ENCODE measurements at places on chromosomes 12 and 14. TPM values are rescaled to one million over a fixed set of nuclear protein-coding genes. Genes with fewer than 3 reads are reported as not detected.

- DNase-seq, result no peak
- H3K4me1 ChIP-seq, result no peaks in the 10 kb centered on the region
- no peaks in the 10 kb centered on the region for H3K36me3 ChIP-seq
- no peaks in the 10 kb centered on the region for H3K27me3 ChIP-seq
- H3K4me3 ChIP-seq, result no peak overlapping the region
Measured at GRCh38 chr14:92959189-92959531, 36.2 kb downstream of the CHGA start.

GRCh38 chr14:68667313-68667791 is 125.5 kb downstream of the ZFP36L1 start:
- no peaks in the 10 kb centered on the region for H3K36me3 ChIP-seq
- H3K4me3 ChIP-seq, result no peak overlapping the region
- no peak for DNase-seq

GRCh38 chr14:68965261-68965761 is 13.8 kb downstream of the ACTN1 start:
- H3K27me3 ChIP-seq, result no peaks in the 10 kb centered on the region
- peaks cover 2% of the 10 kb centered on the region for H3K36me3 ChIP-seq
- peaks cover 90% of the 10 kb centered on the region for H3K4me1 ChIP-seq
- H3K27ac ChIP-seq, result no peak overlapping the region
- no peak for DNase-seq

GRCh38 chr12:22971247-22971646 is 346.3 kb downstream of the ETNK1 start:
- no peaks in the 10 kb centered on the region for H3K27me3 ChIP-seq
- H3K4me1 ChIP-seq, result no peaks in the 10 kb centered on the region
- no peak overlapping the region for H3K4me3 ChIP-seq
- DNase-seq, result no peak
- H3K36me3 ChIP-seq, result no peaks in the 10 kb centered on the region

- no peak overlapping the region for H3K27ac ChIP-seq
- no peaks in the 10 kb centered on the region for H3K27me3 ChIP-seq
- no peaks in the 10 kb centered on the region for H3K4me1 ChIP-seq
- H3K36me3 ChIP-seq, result no peaks in the 10 kb centered on the region
- H3K4me3 ChIP-seq, result no peak overlapping the region
- DNase-seq, result no peak
Measured at GRCh38 chr12:115312901-115313300, 628.9 kb upstream of the TBX3 start.

Gene LRRIQ1
- total RNA-seq, result not detected

- DNase-seq, result no peak
- H3K27me3 ChIP-seq, result no peaks in the 10 kb centered on the region
- H3K4me3 ChIP-seq, result no peak overlapping the region
- peak overlapping the region; percentile 85 for H3K27ac ChIP-seq
Measured at GRCh38 chr12:47870175-47870781, 34.5 kb downstream of the VDR start.

Gene CCDC197
- total RNA-seq, result 0.53 TPM

Gene RAD9B
- 2.2 TPM for total RNA-seq

DNA sequence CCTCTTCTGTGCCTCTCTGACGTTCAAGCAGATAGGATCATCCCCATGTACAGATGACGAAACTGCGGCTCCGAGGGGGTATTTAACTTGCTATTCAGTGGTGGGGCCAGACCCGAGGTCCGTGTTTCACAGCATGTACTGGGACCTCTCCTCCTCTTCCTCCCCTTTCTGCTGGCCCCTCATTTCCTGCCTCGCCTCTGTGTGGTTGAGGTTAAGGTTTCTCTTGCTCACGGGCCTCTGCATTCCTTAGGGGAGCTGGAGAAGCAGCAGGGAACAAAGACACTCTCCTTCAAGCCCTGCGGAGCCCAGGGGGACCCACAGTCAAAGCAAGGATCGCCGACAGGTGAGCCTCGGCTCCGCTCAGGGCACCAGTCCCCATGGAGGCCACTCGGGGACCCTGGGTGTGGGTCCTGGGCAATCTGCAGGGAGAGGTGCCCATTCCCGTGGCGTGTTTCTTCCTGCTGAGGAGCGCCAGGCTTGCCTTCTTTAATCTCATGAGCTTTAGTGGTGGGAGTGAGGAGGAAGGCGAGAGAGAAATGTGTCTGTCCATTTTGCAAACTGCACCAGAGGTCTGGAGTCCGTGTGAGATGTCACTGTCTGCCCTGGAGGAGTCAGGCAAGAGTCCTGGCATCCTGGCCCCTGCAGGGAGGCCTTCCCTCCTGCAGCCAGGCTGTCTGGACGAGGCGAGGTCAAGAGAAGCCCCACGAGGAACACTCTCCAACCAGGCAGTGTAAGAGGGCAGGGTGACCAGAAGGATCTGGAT is 45.0 kb downstream of the SLC6A12 start:
- peaks cover 10% of the 10 kb centered on the region for H3K4me1 ChIP-seq
- peaks cover 4% of the 10 kb centered on the region for H3K27me3 ChIP-seq

Gene GNS
- 21.9 TPM for total RNA-seq

Gene SAMD4A
- 2.7 TPM for total RNA-seq

GRCh38 chr12:1470051-1470450 is 124.3 kb downstream of the FBXL14 start:
- H3K27ac ChIP-seq, result no peak overlapping the region
- peaks cover 2% of the 10 kb centered on the region for H3K36me3 ChIP-seq
- no peak overlapping the region for H3K4me3 ChIP-seq
- no peak for DNase-seq

DNA sequence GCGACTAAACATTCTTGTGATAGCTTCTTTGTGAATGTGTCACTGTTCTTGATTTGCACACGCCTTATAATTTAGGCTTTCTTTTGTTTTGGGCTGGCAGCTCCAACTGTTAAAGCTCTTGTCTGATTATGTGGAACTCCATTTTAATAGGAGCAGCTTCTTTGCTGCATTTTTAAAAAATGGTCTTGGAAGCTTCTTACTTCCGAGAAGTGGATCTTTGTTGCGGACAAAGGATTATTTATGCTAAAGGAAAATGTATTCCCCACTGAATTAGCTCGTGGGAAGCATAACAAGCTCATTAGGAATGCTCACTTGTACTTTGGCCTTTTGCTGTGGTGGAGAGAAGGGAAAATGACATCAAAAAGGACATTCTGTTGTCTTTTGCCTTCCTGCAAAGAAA is 20.0 kb downstream of the GAS2L3 start:
- H3K36me3 ChIP-seq, result no peaks in the 10 kb centered on the region
- H3K4me1 ChIP-seq, result no peaks in the 10 kb centered on the region
- no peaks in the 10 kb centered on the region for H3K27me3 ChIP-seq
- no peak overlapping the region for H3K4me3 ChIP-seq
- H3K27ac ChIP-seq, result no peak overlapping the region
- DNase-seq, result no peak

Gene KRT8
- total RNA-seq, result 0.56 TPM

GRCh38 chr12:93039062-93039461 is 110.0 kb upstream of the EEA1 start:
- no peaks in the 10 kb centered on the region for H3K4me1 ChIP-seq
- H3K27ac ChIP-seq, result no peak overlapping the region
- H3K27me3 ChIP-seq, result peaks cover 15% of the 10 kb centered on the region
- no peaks in the 10 kb centered on the region for H3K36me3 ChIP-seq
- no peak for DNase-seq

Gene KIF21A
- total RNA-seq, result 12.0 TPM

Gene DBX2
- not detected for total RNA-seq

DNA sequence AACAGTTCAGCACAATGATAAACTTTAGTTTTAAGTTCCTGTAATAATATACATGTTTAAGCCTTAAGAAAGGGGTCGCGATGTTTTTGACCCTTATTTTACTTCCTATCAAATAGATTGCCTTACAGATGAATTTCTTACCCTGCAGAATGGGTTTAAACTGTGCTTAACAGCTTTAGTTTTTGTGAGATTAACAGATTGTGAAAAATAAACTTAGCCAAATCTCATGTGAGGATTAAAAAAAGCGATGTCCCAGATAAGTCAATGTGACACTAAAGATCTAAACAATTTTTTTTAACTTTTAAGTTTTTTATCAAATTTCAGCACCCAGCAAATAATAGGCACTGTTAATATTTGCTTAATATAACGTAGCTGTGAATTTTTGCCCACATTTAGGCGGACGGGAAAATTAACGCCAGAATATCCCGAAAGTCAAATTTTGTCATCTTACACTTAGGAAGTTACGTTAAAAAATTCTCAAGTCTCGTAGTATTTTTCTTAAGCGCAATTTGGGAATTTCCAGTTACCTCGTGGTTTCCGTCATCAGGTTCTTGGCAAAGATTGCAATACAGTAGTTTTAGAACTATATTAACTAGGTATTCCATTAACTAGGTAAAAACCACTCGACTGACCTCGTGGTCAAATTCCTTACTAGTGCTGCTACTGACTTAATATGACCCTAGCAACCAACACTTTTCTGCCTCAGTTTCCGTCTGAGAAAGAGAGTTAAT is 1.2 kb downstream of the HNRNPC start:
- peak overlapping the region; percentile 100 for H3K27ac ChIP-seq
- no peaks in the 10 kb centered on the region for H3K27me3 ChIP-seq
- peaks cover 61% of the 10 kb centered on the region for H3K36me3 ChIP-seq

Gene WNT5B
- not detected for total RNA-seq

Gene REC8
- 27.7 TPM for total RNA-seq

Gene NCKAP5L
- total RNA-seq, result 4.3 TPM

GRCh38 chr12:20555771-20556170 is 139.4 kb upstream of the SLCO1C1 start:
- H3K4me3 ChIP-seq, result no peak overlapping the region
- no peaks in the 10 kb centered on the region for H3K27me3 ChIP-seq
- H3K27ac ChIP-seq, result no peak overlapping the region
- no peaks in the 10 kb centered on the region for H3K36me3 ChIP-seq
- no peaks in the 10 kb centered on the region for H3K4me1 ChIP-seq
- DNase-seq, result no peak

Gene STAT6
- total RNA-seq, result 250 TPM

DNA sequence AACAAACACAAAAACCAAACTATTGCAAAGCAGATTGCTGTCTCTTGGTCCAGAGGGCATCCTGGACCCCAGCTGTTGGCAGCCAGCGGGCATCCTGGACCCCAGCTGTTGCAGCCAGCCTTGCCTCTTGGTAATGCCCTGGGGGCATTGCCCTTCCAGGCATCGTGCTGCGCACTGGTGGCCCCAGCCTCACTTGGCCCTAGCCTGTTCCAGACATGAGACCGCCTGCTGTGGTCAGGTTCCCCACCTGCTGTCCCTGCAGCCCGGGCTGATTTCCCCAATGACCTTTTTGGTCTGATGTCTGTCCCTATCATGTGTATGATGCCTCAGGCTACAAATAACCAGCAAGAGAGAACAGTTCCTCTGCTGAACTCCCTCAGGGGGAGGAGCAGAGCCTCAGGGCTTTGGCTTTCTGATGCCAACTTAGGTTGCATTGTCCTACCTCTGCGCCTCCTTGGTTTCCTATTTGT is 20.8 kb downstream of the MLXIP start:
- peak overlapping the region; percentile 53 for H3K27ac ChIP-seq
- no peaks in the 10 kb centered on the region for H3K27me3 ChIP-seq
- H3K4me1 ChIP-seq, result peaks cover 71% of the 10 kb centered on the region
- no peak overlapping the region for H3K4me3 ChIP-seq

DNA sequence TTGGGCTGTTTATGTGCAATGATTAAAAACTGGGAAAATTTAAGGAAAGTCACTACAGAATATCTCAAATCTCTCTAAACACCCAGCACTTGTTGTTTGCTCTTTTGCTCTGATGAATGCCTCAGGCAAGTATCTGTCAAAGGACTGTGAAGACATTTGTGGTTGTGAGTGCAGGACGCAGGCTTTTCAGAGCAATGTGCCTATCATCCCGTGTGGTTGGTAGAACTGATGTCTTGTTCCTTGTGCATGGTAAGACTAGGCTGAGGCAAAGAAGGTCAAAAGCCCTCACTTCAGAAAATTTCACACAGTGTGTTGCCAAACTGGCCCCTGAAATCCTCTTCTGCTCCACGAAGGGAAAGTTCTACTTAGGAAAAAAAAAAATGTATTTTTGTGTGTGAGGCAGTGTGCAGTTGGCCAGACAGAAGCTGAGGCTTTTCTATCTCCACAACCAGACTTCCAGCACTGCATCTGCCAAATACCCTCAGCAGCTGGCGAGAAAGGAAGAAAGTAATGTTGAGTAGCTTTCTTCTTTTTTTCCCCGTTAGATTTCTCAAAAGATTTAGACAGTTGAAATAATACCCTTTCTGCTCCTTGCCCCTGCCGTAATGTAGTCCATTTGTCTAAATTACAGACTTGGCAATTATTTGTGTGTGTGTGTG is 1103.1 kb downstream of the VRK1 start:
- no peak for DNase-seq
- no peak overlapping the region for H3K4me3 ChIP-seq
- H3K36me3 ChIP-seq, result no peaks in the 10 kb centered on the region
- H3K27me3 ChIP-seq, result no peaks in the 10 kb centered on the region

Gene DNAI7
- total RNA-seq, result not detected

Gene CFAP54
- total RNA-seq, result 0.44 TPM

- H3K4me3 ChIP-seq, result no peak overlapping the region
- no peak overlapping the region for H3K27ac ChIP-seq
- no peaks in the 10 kb centered on the region for H3K27me3 ChIP-seq
- peaks cover 21% of the 10 kb centered on the region for H3K4me1 ChIP-seq
- peaks cover 42% of the 10 kb centered on the region for H3K36me3 ChIP-seq
- peak; percentile 94 for DNase-seq
Measured at GRCh38 chr12:6335451-6336078, 6.3 kb downstream of the TNFRSF1A start.

GRCh38 chr12:52976574-52977071 is 27.7 kb downstream of the KRT18 start:
- no peaks in the 10 kb centered on the region for H3K4me1 ChIP-seq
- H3K27me3 ChIP-seq, result peaks cover 20% of the 10 kb centered on the region
- H3K27ac ChIP-seq, result no peak overlapping the region

- DNase-seq, result no peak
- H3K27me3 ChIP-seq, result no peaks in the 10 kb centered on the region
- no peak overlapping the region for H3K4me3 ChIP-seq
Measured at GRCh38 chr12:119749666-119750065, 81.7 kb downstream of the PRKAB1 start.

DNA sequence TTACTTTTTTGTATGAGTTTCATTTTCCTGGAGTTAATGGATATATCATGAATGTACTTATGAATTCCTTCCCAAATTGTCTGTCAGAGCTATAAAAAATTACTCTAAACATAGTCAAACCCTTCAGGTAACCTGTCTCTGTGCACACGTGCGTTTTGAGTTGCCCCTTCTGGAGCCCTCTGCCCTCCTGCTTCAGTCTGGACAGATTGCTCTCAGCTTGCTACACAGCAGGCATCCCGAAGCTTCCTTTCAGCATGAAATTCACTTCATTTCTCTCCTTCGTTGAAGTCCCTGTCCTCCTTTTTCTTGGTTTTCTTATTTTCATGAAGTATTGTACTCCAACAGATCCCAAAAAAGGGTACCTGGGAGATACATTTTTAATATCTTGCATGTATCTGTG is 47.3 kb downstream of the FNTB start:
- H3K36me3 ChIP-seq, result peaks cover 25% of the 10 kb centered on the region
- H3K4me1 ChIP-seq, result no peaks in the 10 kb centered on the region
- H3K27me3 ChIP-seq, result no peaks in the 10 kb centered on the region
- no peak overlapping the region for H3K27ac ChIP-seq

Gene BEGAIN
- total RNA-seq, result 3.1 TPM

Gene RNASE3
- total RNA-seq, result not detected

Gene P2RX2
- total RNA-seq, result not detected

GRCh38 chr14:26992403-26993115 is 394.7 kb upstream of the NOVA1 start:
- no peak overlapping the region for H3K4me3 ChIP-seq
- no peak for DNase-seq
- H3K4me1 ChIP-seq, result no peaks in the 10 kb centered on the region
